Natural killer cell (primary cell): ENCODE measurements at places on chromosomes 3 and 15.

DNA sequence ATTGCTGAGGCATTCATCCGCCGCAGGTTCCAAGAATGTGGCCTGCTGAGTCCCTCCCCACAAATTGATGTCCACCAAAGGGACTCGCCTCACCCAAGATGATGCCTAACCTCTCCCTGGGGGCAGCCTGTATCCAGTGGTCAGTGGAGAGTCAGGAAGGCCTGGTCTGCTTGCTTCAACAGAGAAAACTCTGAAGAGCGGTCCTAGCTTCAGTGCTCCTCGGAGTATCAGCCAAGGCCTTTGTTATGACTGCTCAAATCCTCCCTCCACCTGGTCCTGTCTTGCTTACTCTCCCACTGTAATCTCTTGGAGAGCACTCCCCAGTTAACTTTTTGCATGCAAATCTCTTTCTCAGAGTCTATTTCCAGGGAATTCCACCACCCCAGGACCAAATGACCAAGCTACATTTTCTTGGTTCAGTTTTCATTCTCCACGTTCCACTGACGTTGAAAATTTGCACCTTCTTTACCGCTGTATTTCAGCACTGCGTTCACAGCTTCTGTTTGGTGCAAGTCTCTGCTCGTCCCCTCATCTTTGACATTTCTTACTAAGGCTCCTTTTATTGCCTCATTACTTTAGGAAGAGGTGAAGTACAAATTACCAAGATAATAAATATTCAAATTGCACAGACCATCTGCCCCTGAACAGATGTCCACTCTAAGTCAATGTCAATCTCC is 22.3 kb downstream of the CMTM7 start:
- no peak for DNase-seq

GRCh38 chr15:57259568-57260040 is 116.7 kb upstream of the CGNL1 start:
- DNase-seq = no peak

DNA sequence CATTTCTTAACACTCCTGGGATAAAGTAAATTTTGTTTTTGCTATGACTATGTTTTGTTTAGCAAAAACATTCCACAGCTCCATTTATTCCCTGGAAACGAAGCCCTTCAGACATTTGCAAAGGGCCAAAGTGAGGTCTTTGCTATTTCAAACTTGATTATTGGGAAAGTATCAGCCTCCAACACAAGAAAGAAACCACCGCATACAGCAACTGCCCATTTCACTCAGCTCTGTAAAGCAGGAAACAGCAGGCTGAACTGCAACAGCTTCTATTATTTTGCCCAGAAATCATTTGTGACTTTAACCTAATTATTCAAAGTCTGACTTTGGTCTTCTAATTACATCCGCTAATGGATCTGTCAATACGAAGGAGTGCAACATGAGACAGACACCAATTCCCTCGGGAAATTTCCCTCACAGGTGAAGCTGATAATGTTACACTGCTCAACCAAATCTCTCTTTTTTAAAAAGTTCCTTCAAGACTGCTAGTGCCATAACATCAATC is 72.1 kb downstream of the RFTN1 start:
- DNase-seq = no peak

- DNase-seq = no peak
Observed at GRCh38 chr3:162142511-162142910, 645.9 kb downstream of the OTOL1 start.

DNA sequence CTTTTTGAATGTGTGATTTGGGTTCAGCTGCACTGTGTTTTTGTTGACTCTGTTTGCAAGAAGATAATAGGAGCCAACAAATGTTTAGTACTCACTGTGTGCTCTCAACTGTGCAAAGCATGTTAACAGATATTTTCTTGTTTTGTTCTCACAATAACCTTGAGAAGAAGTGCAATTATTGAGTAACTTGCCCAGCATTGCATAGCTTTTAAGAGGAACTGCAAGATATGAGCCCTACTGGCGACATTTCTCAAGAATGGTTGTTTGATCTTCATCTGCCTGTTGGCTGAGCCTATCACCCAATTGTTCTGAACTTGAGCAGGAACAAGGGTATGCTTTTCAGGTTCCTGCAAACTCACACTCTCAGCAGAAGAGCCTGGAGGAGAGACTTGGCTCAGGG is 43.4 kb upstream of the AGBL1 start:
- DNase-seq = no peak

GRCh38 chr3:171240504-171240835 is 213.9 kb upstream of the SLC2A2 start:
- no peak for DNase-seq

DNA sequence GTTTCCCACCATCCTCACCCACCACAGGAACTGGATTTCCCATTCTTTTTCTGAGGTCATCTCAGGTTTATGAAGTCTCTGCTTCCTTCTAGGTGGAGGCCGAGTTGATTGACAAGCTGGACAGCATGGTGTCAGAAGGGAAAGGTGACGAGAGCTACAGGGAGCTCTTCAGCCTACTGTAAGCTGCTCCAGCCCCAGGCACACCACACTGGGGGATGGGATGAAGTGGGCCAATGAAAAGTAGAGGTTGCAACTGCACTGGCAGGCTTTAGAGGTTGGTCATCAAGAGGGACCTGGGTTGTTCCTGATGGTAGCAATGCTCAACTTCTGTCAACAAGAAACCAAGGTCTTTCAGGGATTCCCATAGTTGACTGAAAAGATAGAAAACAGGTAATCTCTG is 55.0 kb upstream of the MANF start:
- no peak for DNase-seq

DNA sequence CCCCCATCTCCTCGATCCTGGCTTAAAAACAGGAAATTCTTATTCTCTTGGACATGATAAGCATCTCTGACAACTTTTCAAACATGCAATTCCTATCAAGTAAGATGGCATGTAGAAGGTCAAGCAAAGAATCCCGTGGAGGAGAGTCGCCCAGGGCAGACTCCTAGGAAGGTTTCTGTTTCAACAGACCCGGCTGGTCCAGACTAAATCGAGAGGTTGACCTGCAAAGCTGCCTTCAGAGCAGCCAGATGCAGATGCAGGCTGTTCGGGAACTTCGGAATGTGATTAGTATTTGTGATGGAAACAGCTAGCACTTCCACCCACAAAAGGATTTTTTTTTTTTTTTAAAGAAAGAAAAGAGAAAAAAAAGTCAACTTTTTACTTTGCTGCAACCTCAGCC is 216.8 kb downstream of the NR1D2 start:
- DNase-seq = no peak

DNA sequence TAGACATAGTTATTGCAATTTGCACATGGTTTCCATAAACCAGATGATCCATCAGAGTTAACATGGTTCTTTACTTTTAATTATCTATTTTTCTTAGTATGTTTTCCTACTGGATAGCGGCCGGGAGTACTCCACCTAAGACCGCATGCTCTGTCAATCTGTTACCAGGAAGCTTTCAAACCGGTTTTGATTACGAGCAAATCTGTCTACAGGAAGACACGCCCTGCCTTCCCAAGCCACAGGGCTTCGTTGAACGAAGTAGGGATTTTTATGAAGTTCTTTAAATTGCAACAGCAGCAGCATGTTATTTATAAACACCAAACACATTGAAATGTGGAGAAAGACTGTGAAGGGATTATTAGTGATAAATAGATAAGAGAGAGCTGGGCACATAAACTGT is 283.3 kb upstream of the ROBO2 start:
- no peak for DNase-seq

- DNase-seq = no peak
Observed at GRCh38 chr3:171979081-171979480, 60.3 kb upstream of the FNDC3B start.

- no peak for DNase-seq
Observed at GRCh38 chr3:55189359-55189801, 261.5 kb upstream of the LRTM1 start.

- DNase-seq = peak; percentile 64
Observed at GRCh38 chr3:179558742-179559364, 3.9 kb upstream of the ACTL6A start.

- peak; percentile 67 for DNase-seq
Observed at GRCh38 chr3:52052831-52053306, 3.5 kb downstream of the DUSP7 start.

DNA sequence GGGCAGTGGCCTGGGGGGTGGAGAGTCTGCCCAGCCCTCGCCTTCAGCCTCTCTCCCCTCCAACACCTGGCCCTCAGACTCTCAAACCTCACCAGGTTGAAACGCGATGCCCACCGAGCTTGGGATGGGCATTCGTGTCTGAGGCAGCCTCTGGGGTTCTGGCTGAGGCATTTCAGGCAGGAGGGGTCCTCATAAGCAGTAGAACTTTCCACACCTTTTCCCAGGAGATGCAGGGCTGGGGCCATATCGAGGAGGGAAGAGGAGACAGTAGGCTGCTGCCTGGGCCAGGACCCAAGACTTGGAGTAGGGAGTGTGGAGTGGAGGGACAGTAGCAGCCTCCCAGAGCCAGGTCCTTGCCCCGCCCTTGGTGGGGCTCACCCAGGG is 24.6 kb downstream of the ACAA1 start:
- DNase-seq = no peak

- DNase-seq = no peak
Observed at GRCh38 chr3:8954938-8955763, 8.1 kb downstream of the RAD18 start.

DNA sequence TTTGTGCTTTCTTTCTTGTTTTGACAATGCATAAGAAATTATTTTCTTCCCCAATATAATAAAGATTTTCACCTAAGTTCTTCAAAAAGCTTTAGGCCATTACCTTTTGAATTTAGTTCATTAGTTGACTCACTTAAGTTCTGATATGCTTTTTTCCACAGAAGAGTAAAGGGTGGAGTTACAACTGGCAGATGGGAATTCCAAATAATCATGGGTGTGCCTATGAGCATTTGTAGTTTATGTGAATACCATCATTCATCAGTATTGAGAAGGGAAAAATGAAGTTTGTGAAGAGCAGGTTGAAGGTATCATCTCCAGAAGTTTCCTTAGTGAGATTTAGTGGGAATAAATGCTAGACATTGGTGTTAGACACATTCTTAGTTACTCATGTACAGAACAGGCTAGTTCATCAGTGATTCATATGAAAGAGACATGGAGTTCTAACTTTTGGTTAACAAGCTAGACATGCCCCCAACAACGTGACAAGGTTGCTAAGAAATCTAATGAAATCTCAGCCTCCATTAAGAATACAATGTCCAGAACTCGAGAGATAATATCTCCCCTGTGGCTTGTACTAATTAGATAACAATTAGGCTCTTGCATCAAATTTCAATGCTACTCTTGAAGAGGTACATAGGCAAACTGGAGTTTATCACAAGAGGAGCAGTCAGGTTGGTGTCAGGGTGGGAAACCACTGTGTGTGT is 16.9 kb upstream of the ALCAM start:
- no peak for DNase-seq
